ENCODE measurements at places on chromosomes 16 and 17.

- DNase-seq = no peak
Observed at GRCh38 chr17:15106540-15106939, 158.6 kb downstream of the PMP22 start.

DNA sequence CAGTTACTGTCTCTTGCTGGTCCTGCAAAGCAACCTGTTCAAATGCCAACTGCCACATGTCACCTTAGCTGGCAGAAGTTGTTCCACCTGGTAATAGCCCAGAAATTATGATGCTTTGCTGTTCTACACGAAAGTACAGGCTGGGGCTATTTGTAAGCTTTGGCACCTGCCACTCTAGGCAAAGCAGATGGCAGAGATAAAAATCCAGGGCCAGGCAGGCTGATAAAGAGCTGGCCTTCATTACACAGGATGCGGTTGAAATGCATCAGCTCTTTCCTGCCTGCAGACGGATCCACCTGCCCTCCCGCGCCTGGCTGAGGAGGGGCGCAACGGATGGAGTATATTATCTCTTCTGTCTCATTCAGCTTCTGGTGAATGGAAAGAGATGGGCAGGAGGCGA, 29.3 kb upstream of the KDM8 start:
- no peak for DNase-seq

DNA sequence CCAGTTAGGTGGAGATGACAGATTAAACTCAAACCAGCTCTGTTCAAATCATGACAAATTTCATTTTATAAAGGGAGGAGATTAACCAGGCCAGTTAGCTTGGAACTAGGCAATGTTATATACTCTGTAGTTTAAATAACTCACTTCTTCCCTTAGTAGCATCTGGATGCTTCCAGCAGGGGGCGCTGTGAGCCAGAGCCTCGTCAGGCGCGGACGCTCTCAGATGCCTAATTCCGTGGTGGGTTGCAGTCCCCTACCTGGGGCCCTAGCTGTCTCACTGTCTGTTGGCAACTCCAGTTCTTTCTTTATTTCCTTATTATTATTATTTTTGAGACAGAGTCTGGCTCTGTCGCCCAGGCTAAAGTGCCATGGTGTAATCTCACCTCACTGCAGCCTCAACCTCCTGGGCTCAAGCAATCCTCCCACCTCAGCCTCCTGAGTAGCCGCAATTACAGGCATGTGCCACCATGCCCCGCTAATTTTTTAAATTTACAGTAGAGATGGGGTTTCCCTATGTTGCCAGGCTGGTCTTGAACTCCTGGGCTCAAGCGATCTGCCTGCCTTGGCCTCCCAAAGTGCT, 17.3 kb upstream of the WFDC1 start:
- DNase-seq = no peak

- DNase-seq = peak; percentile 27
Observed at GRCh38 chr16:17369421-17370222, 101.1 kb downstream of the XYLT1 start.

- DNase-seq = no peak
Observed at GRCh38 chr17:8746501-8747236, 2.0 kb upstream of the CCDC42 start.

GRCh38 chr17:18218756-18219415, 6.5 kb upstream of the LLGL1 start:
- DNase-seq = no peak

DNA sequence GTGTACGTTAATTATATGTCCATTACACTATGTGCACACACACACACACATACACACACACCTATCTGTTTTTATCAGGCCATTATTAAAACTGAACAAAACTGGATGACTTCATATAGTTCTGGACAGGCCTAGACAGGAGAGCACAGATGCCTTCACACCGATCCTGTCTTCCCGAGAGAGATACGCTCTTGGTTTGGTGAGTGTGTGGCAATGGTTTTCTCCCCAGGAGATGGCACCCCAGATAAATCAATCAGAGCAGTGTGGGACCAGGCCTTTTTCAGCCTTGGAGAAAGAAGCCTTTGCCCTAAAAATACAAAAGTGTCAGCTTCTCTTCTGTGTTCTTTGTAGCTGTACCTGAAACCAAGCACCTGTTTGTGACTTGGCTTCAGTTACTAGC, 83.7 kb downstream of the CPPED1 start:
- no peak for DNase-seq

GRCh38 chr17:79658811-79659207, 48.0 kb upstream of the RBFOX3 start:
- no peak for DNase-seq

DNA sequence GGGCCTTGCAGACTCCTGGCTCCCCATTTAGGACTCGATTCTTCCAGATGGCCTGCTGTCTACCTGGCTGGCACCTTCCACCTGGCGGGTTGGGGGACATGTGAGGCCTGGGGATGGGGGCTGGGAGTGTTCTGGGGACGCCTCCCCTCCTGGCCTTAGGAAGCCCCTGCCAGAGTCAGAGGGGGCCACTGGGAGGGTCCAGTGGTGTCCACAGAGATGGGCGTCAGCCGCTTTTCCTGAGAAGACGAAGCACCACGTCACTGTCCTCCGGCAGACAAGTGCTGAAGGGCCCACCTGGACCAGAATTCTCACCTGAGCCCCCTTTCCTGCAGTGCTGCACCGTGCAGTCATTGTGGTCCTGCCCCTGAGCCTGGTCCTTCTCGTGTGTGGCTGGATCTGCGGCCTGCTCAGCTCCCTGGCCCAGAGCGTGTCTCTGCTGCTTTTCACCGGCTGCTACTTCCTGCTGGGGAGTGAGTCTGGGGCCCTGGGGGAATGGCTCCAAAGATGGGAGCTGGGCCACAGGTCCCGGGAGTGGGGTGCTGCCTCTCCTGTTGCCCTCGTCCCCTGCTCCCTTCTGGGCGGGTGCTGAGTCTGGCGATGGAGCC, 2.9 kb downstream of the TMEM235 start:
- DNase-seq = no peak

GRCh38 chr17:71762526-71762925, 358.3 kb upstream of the SOX9 start:
- no peak for DNase-seq

- DNase-seq = no peak
Observed at GRCh38 chr16:89241187-89242007, 23.9 kb downstream of the ZNF778 start.

DNA sequence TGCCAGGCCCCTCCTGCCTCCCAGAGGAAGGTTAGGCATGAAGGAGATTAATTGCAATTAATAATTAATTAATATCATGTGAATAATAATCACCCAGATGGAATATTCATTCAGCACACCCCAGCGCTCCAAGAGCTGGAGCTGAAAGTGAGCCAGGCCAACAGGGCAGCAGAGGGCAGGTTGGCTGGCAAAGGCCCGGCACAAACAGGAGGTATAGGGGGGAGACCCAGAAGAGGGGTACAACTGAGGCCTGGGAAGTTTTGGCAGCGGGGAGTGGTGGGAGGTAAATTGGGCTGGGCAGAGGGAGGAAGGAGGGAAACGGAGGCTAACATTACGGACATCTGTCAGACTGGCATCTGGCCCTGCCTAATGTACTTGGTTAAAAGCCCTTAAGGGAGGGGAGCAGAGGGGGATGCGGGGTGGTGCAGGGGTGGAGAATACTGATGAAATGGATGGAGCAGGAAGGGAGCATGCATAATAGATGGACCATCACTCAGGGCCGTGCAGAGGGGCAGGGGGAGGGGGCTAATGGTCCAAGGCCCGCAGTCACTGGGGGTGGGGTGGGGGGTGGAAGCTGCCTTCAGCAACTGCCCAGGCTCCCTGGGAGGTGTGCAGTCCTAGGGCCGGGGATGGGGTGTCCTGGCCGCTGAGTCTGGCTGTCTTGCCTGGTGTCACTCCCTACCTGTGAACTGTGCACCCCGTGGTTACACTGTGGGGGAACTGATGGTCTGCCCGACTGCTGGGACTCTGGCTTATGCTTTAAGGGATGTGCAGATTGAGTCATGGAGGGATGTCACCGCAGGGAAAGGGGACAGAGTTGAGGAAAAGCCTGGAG, 1.9 kb downstream of the ADAM11 start:
- no peak for DNase-seq

DNA sequence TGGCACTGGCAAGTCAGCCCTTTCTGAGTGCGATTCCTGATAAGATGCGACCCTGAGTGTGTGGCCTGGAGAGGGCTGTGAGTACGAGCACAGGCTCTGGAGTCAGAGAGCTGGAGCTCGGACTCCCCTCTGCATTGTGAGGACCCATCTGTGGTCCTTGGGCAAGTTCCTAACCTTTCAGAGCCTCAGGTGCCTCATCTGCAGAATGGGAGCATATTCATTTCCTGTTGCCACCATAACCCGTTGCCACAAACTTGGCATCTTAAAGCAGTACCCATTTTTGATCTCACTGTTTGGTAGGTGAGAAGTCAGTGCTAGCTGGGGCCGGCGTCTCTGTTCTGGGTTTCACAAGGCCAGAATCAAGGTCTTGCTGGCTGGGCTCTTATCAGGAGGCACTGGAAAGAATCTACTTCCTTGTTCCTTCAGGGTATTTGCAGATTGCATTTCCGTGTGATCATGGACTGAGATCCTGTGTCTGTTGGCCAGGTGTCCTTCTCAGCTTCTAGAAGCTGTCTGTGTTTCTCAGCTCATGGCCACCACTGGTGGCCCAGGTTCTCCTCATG, 20.2 kb downstream of the KNOP1 start:
- DNase-seq = no peak

DNA sequence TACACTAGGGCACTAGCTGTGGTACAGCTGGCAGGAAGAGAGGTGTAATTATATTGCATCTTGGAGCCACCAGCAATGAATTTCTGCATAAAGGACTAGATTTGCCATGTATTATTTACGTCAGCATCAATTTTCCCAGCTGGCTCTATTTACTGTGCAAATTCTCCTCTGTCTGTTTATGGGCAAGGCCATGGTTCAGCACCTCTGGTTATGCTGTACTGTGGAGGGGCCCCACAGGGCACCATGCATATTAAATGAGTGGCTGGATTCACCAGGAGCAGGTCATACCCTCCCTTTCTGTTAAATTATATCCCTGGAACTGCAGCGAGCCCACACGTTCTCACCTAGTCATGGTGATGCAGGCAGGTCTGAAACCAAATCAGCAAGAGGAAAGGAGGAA, 19.8 kb downstream of the RAD51D start:
- no peak for DNase-seq

DNA sequence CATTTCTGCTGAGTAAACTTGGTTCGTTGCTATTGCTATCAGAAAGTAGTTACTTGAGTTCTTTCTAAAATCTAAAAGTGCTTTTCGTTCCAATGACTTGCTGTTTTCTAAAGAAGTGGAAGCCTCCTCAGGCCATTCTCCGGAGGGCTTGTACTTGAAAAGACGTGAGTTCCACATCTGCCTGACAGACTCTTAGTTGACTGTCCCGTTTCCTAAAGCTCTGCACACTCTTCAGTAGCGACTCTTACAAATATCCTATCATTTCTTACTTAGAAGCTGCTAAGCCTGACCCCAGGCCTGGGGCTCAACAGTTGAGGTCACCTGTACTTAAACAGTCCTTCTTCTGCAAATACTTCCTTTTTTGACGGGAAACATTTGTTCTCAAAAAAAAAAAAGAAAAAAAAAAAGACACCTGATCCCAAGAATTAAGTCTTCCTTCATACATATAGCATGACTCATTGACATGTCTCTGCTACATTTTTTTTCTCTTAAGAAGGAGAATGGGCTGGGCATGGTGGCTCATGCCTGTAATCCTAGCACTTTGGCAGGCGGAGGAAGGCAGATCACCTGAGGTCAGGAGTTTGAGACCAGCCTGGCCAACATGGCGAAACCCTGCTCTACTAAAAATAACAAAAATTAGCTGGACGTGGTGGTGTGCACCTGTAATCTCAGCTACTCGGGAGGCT, 61.5 kb downstream of the DHRS7C start:
- DNase-seq = no peak

- no peak for DNase-seq
Observed at GRCh38 chr16:50381679-50382440, 13.1 kb upstream of the BRD7 start.

- DNase-seq = no peak
Observed at GRCh38 chr16:12804395-12804794, 708 bp upstream of the CPPED1 start.

DNA sequence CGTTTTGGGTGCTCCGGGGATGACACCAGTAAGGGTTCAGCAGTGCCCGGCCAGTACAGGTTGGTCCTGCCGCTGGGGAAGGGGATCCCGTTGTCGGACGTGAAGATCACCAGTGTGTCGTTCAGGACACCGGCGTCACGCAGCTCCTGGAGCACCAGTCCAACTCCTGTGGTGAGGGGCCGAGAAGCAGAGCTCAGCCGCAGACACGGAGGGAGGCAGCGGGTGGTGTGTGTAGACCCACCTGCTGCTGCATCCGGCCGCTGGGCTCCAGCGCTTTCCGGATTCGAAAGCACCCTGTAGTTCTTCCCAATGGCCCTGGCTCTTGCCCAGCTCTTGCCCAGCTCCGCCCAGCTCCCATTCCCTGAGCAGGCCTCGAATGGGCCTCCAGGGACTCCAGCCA, 8.0 kb downstream of the SGSH start:
- DNase-seq = no peak

- DNase-seq = no peak
Observed at GRCh38 chr16:80066805-80067580, 466.5 kb upstream of the MAF start.

GRCh38 chr17:80527016-80527645, 17.5 kb upstream of the RPTOR start:
- no peak for DNase-seq

GRCh38 chr16:50838165-50838564, 96.3 kb downstream of the CYLD start:
- DNase-seq = no peak

DNA sequence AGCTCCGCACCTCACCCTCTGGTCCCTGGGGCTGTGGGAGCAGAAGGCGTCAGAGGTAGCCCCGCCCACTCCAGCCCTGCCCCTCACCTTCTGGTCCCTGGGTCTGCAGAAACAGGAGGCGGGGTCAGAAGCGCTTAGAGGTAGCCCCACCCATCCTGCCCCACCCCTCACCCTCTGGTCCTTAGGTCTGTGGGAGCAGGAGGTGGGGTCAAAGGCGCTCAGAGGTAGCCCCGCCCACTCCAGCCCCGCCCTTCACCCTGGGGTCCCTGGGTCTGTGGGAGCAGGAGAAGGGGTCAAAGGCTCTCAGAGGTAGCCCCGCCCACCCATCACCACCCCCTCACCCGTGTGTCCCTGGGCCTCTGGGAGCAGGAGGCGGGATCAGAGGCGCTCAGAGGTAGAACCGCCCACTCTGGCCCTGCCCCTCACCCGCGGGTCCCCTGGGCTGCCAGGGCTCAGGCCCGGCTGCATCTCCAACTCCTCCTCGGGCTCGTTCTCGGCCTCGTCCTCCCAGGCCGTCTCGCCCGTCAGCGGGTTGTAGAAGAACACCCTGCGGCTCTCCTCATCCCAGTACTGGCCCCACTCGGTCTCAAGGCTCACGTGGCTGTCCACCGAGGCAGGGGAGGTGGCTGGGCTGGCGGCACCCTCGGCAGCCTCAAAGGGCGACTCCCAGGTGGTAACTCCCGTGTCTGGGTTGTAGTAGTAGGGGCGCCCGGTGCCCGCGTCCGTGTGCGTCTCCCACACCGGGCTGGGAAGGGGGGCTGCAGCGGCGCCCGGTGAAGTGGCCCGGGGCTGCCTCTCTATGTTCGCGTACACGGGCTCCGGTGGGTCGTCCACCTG, 27.2 kb downstream of the ARHGAP27 start:
- DNase-seq = no peak

DNA sequence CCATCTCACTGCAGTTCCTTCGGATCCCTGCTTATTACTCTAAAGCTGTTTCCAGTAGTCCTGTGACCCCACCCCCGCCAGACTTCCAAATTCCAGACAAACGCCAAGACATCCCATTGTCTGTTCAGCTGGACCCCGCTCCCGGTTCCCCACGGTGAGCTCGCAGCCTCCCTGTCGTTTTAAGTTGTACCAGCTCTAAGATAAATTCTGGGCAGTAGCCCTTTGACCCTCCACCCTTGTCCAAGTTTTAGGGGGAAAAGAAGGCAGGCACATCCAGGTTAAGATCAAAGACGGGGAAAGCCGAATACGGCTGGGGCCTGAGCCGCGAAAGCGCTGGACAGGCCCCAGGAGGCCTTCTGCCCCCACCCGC, 589 bp downstream of the ARL6IP1 start:
- no peak for DNase-seq

All from SIG-M5 (cell line).